ENCODE measurements at places on chromosomes 7 and 10.
A peak's percentile ranks its signal among the peaks of the same experiment; 100 is the strongest.

DNA sequence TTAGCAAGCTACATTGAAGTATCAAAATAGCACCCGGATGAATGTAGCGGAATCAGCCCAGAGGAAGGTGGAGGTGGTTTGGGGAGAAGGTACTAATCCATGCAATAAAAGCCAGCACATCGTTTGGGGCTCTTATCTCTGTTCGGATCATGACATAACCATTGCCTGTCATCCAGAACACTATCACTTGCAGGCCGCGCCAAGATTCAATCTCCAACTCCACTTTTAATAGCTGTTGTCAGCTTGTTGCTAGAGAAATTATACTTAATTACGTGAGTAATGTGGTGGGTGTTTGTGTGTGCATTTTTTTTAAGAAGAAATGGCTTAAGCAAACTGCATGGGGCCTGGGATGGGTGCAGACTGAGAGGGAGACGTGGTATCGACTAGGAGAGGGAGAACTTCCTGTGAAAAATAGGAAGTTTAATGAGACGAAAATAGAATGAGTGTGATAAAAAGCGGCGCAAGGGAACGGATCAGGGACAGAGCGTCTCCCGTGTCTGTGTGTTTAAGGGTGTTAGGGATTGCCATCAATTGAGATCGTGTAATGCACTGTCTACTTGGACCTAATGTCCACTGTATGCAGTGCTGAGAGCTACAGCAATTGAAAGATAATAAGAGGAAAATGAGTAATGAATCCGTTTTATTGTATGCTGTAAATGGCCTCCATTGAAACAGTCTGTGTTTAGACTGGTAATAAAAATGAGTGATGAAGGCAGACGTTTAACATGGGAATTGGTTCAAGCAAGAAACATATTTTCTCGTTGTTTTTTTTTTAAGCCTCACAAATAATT, 27.6 kb upstream of the SFMBT2 start:
- ATAC-seq: no peak

DNA sequence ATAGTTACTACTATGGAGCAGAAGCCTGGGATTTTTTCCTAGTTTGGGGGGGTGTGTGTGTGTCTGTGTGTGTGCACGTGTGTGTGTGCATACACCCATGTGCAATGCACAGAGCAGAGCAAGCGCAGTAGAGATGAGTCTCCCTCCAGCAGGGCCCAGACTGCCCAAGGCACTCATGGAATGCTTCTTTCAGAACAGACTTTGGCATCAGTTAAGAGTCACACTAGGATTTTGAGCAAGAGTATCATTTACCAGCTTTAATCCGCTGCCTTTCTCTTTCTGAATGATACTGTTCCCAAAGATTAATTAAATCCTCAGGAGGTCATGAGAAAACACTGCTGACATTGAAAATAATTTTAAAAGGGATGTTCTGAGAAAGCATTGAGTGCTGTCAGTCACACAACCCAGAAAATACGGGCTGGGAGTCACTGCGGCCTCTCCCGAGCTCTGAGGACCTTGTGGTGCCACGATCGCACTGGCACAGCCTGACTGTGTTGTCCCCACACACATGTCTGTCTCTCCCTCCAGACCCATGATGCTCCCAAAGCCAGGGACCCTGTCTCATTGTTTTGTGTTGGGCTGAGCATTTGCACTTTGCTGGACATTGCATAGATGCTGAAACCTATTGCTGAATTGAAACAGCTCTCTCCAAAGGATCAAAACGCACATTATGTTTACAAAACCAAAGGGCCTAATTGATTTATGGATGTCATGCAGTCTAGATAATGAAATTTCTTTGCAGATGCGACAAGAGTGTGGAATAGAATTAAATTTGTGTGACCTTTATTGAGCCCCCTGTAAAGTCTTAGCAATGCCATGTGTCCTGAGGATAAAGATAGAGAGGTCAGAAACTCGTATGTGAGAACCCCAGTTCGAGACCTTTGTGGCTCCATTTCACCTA, 54.7 kb upstream of the FIGNL1 start:
- no peak for ATAC-seq

DNA sequence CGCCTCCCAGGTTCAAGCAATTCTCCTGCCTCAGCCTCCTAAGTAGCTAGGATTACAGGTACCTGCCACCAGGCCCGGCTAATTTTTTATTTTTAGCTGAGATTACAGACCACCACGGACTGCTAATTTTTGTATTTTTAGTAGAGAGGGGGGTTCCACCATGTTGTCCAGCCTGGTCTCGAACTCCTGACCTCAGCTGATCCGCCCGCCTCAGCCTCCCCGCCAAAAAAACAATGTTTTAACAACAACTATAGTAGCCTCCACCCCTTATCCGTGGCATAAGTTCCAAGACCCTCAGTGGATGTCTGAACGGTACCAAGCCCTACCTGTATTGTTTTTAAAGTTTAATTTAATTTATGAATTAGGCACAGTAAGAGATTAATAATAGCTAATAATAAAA, 48.2 kb downstream of the GNA12 start:
- no peak for ATAC-seq

- peak; percentile 45 for ATAC-seq
These were observed 9.6 kb upstream of the TACR2 start for GRCh38 chr10:69426376-69426727.

DNA sequence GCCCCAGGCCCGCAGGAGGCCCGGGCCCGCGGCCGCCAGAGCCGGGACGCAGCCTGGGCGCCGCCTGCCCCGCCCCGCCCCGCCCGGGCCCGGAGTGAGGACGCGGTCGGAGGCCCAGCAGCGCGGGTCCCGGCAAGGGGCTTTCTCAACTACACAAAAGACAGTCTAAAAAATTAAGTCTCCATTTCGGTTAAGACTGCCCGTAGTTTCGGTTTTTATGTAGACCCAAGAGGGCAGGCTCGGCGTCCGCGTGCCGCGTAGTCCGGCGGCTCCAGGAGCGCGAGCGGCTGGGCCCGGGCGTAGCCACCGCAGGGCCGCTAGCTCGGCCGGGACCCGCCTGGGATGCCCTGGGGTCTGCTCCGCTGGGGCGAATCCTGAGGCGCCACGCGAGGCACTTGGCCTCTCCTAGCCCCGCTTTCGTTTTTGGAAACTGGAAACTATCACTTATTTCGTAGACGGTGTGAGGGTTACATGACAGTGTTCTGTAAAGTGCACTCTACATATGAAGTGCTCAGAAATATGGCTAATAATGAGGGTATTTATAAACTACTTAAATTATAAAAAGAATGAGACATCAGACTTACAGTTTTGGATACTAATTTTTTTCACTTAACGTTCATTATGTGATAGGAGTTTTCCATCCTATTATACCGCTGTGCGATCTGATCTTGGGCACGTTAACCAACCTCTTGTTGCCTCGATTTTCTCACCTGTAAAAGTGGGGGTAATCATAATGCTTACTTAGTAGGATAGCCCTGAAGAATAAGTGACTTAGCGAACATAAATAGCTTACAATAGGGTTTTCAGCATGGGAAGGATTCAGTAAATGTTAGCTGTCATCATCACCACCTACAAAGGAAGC, 573 bp downstream of the BLVRA start:
- ATAC-seq: peak; percentile 78

- ATAC-seq: peak; percentile 69
These were observed 12.0 kb downstream of the IFIT5 start for GRCh38 chr10:89426230-89426868.

GRCh38 chr7:70669854-70670253, 462.1 kb upstream of the GALNT17 start:
- no peak for ATAC-seq

GRCh38 chr7:17623546-17624185, 316.6 kb downstream of the SNX13 start:
- no peak for ATAC-seq

GRCh38 chr7:37577412-37577811, 106.2 kb upstream of the GPR141 start:
- no peak for ATAC-seq

DNA sequence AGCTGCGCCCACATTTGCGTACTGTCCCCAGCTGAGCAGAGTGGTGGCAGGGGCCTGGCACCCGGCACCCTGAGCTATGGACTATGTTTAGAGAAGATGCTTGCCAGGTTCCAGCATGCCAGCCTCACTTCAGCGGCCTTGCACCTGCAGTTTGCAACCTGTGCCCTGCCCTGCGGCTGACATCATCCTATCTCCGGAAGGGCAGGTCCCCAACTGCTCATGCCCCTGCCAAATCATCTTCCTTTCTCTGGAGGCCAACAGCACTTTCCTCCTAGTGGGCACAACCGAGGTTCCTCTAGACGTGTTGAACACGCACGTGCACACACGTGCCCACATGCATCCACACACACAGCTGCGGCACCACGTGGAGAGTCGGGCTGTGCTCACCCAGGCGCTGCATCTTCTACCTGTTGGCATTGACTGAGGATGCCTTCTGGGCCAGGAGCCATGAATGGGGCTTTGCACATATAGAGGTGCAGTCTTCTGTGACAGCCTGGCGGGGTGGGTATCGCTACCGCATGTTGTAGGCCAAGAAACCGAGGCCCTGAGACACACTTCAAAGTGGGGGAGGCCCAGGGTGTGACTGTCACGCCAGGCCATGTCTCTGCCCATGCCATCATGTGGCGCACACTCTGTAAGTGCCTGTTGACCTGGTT, 24.5 kb downstream of the CNPY1 start:
- ATAC-seq: no peak

DNA sequence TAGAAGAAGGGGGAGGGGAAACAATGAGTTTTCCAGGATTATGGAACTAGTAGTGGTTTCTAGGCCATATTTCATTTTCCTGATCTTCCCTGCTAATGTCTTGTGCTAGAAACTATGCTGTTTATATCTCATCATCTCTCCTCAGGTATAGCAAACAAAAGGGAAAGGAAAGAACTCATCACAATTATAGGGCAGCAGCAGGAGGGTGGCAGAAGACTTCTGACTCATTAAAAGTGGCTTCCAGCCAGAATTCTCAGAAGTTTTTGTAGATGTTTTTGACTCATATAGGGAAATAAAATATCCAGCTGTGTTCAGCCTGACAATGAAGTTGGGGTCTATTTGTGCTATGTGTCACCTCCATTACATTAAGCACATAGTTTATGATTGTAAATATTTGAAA, 6.5 kb downstream of the AHR start:
- no peak for ATAC-seq

Data from gastroesophageal sphincter (tissue), 4 donors.